ENCODE measurements at places on chromosomes 3 and 15.
A peak's percentile ranks its signal among the peaks of the same experiment; 100 is the strongest.

- DNase-seq: no peak
Measured at GRCh38 chr3:116474032-116474780, 28.9 kb upstream of the LSAMP start.

DNA sequence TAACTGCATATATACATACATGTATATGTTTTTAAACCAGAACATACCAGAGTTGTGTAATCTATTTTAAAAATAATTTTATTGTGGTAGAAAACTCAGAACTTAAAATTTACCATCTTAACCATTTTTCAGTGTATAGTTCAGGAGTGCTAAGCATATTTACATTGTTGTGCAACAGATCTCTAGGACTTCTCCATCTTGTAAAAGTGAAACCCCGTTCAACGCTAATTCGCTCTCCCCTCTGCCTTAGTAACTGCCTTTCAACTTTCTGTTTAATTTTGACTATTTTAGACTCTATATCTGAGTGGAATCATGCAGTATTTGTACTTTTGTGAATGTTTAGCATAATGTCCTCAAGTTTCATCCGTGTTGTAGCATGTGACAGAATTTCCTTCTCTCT lies 51.8 kb upstream of the SSR3 start:
- DNase-seq: no peak

DNA sequence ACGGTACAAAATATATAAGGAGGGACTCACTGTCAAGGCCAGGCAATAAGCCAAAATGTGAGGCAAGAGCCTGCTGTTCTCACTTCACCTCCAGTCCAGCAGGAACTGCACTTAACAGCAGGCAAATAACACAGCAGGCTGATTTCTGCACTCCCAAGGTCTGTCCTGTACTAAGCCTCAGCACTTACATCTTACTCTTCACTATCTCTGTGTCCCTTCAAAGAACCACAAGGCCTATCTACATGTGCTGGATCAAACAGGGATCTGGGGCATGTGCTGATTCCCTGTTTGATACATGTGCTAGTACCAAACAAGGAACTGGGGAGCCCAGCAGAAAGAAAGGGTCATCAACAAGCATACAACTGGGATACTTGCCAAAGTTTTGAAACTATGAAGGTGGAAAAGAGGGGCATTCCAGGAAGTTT lies 22.2 kb downstream of the UACA start:
- peak; percentile 85 for DNase-seq

DNA sequence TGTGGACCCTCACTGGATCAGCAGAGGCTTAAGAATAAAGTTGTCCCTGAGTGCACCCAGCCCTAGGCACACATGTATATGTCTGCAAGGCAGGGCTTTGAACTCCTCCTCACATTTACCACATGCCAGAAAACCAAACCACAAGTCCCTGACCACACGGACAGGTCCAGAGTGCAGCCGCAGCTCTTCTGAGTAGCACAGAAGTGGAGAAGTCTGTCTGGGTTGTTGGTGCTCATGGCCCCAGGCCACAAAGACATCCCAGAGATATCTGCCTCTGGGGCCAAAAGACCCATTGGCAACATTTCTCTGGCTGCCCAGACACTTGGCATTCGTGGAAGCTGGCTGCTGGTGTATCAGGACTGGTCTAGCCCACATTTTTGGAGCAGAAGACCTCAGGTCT lies 17.4 kb downstream of the SUSD5 start:
- DNase-seq: no peak

DNA sequence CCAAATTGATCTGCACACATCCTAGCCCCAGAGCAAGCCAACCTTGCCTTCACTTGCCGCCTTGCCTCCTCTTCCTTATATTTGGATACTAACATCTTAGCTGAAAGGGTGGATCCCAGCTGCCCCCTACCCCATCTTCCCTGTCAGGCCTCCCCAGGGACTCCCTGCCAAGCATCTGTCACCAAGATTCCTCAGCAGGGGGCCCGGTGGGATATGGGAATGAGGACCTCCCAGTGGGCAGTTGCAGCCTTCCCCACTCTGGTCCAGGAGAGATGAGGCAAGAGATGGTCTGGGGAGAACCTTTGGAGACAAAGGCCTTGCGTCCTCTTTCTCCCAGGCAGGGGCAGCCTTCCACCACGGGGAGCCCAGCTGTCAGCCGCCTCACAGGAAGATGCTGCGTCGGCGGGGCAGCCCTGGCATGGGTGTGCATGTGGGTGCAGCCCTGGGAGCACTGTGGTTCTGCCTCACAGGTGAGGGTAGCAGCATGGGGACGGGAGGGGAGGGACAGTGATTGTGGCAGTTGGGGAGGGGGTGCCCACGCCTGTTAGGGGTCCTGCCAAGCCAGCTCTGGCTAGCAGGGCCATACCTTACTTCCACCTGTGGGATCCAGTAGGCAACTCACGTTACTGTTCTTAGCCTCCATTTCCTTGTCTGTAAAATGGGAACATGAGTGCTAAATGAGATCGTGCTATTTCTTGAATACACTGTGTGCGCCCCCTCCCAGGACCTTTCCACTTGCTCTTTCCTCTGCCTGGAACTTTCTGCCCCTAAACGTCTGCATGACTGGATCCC lies 15.3 kb downstream of the CD276 start:
- no peak for DNase-seq

- DNase-seq: peak; percentile 61
Measured at GRCh38 chr15:49986326-49986725, 132.7 kb downstream of the ATP8B4 start.

GRCh38 chr15:98213346-98213979 lies 253.0 kb downstream of the ARRDC4 start:
- DNase-seq: no peak

DNA sequence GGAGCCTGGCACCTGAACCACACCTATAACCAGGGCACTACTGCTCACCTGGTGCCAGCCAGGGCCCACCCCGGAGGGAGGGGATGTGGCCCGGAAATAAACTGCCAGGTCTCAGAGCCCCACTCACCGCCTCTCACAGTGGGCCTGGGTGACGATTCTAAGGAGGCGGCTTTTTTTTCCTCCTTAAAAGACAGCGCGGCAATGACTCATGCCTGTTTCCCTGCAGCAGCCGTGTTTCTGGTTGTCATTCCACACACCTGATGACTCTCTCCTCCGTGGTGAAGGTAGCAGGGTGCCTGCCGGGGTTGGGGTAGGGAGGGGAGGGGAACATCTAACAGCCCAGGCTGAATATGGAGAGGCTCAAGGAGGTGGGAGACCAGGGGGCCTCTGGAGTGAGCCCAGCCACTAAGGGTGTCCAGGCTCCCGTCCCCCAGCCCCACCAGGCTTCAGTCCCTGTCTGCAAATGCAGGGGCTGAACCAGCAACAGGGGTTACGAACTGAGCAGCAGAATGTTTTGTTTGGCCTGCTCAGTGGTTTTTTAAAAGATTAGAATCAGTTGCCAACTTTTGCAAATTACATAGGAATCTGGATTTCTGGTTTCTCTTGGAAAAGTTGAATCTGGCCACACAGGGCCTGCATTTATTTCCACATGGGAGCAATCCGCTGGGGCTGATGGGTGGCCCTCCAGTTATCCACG lies 127.3 kb upstream of the LINGO1 start:
- no peak for DNase-seq

DNA sequence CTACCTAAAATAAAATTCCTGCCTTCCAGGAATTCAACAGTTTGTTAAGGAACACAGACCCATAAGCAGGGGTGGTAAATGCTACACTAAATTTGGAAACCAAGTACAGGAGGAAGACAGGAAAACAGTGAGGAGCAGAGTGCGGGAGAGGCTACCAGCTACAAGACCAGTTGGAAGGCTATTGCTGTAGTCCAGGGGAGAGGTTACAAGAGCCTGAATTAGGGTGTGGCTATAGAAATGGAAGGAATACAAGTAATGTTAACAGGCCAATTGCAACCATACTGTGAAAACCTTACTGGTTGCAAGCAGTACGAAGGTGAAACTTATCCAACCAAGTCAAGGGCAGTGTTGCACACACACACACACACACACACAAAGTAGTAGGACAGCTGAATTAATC lies 880 bp upstream of the ARMC8 start:
- peak; percentile 6 for DNase-seq

DNA sequence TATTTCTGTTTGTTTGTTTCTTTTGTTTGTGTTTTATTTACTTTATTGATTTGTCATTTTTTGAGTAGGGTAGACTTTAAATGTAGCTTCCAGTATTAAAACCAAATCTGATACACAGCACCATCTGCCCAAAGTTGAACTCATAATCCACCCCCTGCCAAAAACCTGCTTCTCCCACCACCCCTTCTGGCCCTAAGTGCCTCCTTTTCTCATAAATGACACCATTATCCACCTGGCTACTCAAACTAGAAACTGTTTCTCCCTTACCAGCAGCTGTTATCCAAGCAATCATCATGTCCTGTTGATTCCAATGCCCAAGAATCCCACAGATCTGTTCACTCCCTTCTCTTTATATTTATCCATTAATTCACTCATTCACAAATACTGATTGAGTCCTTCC lies 21.8 kb upstream of the PTX3 start:
- no peak for DNase-seq

- no peak for DNase-seq
Measured at GRCh38 chr15:70068783-70069565, 28.7 kb downstream of the TLE3 start.

DNA sequence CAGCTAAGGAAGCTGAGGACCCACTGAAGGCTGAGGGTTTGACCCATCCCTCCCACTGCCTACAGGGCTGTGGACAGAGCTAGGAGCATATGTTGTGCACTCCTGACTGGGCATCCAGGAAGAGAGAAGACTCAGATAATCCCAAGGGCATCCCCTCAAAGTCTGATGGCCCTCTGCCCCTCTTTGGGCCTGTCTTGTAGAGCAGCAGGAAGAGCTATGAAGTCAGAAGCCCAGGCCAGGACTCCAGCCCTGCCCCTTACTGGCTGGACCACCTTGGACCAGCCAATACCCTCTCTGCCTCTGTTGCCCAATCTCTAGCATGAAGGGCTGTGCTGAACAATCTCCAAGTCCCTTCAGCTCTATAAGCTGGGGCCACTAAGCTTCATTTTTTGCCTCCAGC lies 210.8 kb downstream of the RPLP1 start:
- DNase-seq: no peak

- no peak for DNase-seq
Measured at GRCh38 chr3:65523878-65524277, 514.8 kb downstream of the MAGI1 start.

DNA sequence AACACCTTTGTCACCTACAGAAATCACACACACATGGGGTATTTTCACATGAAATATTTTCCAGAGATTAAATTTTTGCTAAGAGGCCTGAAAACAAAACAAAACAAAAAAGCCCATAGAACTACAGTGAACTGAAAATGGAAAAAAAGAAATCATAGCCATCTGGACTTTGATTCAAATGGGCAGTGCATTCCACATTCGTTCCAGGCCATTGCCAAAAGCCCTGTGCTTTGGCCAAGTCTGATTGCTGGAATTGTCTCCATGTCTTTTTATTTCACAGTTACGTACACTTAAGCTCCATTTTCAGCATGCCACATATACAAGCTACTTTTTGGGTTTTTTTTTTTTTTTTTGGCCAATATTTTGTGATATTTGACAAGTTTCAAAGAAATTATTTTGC lies 47.1 kb downstream of the TFG start:
- peak; percentile 90 for DNase-seq

- peak; percentile 9 for DNase-seq
Measured at GRCh38 chr3:197125636-197126035, 96.0 kb upstream of the MELTF start.

- DNase-seq: no peak
Measured at GRCh38 chr15:83115831-83116565, 8.6 kb downstream of the TM6SF1 start.

DNA sequence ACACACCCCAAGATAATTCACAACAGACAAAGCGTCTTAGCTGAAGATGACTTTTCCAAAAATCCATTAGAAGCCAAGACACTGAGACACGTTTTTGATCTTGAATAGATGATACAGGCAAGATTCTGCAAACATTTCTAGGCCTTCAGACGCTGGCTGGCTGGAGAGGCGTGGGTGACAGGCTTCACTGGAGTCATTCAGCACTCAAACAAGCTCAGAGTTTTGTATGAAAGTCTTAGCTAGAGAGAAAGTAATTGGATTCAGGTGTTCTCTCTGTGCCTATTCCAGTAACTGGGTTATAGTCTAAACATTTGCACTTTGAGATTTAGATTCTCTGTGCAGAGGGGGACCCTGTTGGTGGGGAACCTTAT lies 147.7 kb upstream of the BHLHE40 start:
- DNase-seq: no peak

- DNase-seq: no peak
Measured at GRCh38 chr15:32675466-32675865, 34.0 kb downstream of the SCG5 start.

DNA sequence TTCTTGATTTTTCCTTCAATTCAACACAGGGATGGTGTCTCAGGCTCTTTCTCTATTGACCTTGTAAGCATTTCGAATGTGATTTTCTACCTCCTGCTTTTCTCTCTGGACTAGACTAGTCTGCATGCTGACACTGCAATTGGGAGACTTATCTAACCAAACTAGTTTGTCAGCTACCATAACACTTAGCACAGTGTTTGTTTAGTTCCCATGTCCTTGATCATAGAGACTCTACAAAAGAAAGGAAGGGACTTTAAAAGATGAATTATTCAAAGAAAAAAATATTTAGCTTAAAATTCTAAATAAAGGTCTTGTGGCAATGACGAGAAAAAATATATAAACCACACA lies 407.0 kb downstream of the ERC2 start:
- DNase-seq: no peak

- DNase-seq: no peak
Measured at GRCh38 chr15:60118626-60119025, 114.5 kb downstream of the FOXB1 start.

- DNase-seq: no peak
Measured at GRCh38 chr15:72369964-72370363, 5.8 kb downstream of the HEXA start.

GRCh38 chr15:35994876-35995275 lies 448.9 kb upstream of the DPH6 start:
- no peak for DNase-seq

DNA sequence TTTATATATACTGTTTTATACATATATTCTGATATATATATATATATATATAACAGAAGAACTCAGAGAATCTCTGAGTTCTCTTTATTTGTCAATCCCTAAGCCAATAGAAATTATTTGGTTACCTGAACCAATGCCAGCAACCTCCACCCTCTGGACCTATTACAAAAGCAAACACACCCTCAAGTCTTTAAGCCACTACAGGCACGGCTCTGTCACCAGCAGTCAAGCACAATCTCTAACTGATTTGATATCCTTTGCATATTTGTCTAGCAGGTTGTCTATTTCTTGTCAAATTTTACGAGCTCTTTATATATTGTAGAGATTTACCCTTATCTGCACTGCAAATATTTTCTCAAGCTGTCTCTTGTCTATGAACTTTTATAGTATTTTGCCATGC lies 66.6 kb upstream of the TOPAZ1 start:
- no peak for DNase-seq

DNA sequence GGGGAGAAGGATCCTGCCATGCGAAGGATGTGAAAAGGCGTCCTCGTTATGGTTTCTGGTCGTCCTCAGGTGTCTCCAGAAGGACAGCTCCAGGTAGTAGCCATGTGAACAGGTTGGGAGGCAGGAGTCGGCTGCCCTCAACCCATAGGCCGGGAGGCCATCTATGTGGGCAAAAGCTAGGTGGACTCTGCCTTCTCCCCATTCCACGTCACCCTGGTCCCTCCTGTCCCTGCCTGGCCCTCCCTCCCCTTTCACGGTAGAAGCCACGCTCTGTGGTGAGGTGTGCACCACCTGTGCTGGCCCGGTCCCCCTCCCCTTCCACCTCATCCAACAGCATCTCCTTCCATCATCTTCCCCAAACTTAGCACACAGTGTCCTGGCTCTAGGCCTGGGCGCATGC lies 16.3 kb downstream of the ITIH3 start:
- DNase-seq: no peak

Measured in fibroblast of gingiva (primary cell).